ENCODE measurements at places on chromosomes 1 and 21.

DNA sequence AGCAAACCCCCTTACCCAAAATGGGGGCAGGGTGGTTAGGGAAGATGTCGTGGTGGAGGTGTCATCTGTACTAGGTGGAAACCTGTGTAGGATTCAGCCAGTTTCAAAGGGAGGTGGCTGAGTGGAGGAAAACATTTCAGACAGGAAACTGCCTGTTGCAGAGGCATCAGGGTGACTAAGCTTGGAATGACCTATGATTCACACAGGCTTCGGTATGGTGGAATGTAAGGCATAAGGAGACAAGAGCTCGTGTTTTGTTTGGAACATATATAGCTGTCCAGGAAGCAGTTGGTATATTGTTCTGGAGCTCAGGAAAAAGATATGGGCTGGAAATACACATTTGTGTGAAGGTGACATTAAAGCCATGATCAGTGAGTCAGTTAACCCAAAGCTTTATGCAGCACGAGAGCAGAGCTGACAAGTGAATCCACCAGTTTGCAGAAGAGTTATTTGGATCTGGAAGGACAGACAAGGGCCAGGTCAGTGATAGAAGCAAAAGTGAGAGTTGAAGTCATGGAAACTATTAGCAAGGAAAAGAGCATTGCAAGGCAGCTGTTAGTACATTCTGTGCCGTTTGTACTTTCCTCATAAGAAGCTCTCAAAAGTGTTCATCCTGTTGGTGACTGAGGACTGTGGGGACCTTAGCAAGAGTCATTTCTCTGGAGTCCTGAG is 12.2 kb downstream of the UTP25 start:
- DNase-seq: no peak

GRCh38 chr1:93839307-93839706 is 39.7 kb downstream of the DNTTIP2 start:
- DNase-seq: no peak

DNA sequence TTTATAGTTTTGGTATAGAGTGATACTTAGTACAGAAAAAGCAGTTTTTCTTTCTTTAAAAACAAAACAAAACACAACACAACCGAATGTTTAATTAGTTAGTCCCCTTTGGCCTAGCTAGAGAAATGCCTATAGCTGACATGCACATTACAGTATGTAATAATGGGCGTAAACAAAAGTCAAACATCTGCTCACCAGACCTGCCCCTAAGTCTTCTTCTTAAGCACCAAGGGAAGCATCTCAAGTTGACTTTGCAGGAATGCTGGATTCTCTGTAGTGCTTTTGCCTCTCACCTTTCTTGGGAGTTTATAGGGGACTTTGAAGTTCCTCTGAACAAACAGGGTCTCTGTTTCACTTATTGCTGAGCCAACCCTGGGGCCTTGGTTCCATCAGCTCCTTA is 143.7 kb downstream of the TM2D1 start:
- no peak for DNase-seq

DNA sequence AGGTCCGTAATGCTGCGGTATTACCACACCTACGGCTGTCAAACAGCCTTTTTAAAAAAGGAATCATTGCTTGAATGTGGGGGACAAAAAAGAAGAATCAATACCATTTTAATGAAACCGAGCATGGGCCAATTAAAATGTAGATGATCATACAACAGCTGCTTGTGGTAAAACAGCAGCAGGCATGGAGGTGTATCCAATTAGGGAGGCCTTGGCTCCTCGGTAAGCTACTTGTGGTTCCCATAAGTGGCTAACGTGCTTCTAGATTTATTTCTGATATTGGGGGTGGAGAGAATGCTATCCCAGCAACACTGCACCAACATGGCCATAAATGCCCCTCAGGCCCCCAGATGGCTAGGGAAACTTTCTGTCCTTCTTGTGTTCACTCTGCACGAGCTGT is 1.8 kb downstream of the PTPN14 start:
- no peak for DNase-seq

DNA sequence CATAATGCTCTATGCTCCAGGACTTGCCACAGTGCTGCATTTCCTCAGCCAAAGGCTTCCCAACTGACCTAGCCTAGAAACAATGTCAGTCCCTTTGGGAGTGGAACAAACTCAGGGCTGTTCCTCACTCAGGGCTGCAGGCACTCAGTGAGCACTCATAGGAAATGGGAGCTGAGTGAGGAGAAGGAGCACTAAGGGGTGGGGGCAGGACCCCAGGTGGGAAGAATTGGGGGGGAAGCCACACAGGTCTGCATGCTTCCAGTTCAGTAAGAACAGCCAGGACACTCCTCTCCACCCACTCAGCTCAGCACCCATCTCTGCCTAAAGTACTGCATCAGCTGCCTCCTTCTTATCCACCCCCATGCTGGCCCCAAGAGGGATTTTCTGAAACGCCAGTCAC is 7.3 kb upstream of the SLC5A9 start:
- no peak for DNase-seq

GRCh38 chr21:36005018-36005417 is 55.3 kb downstream of the SETD4 start:
- no peak for DNase-seq

GRCh38 chr1:21491488-21492355 is 17.5 kb upstream of the ALPL start:
- DNase-seq: no peak

- no peak for DNase-seq
These were observed 2.0 kb downstream of the CD1B start for GRCh38 chr1:158329300-158329699.

GRCh38 chr1:14149431-14149830 is 449.1 kb upstream of the KAZN start:
- DNase-seq: no peak

All from stimulated activated CD4-positive, alpha-beta T cell treated with anti-CD3 and anti-CD28 coated beads, TNF-alpha, amount 100 ng/mL, for 1 hour (primary cell).